ENCODE measurements at places on chromosomes 4 and X.

DNA sequence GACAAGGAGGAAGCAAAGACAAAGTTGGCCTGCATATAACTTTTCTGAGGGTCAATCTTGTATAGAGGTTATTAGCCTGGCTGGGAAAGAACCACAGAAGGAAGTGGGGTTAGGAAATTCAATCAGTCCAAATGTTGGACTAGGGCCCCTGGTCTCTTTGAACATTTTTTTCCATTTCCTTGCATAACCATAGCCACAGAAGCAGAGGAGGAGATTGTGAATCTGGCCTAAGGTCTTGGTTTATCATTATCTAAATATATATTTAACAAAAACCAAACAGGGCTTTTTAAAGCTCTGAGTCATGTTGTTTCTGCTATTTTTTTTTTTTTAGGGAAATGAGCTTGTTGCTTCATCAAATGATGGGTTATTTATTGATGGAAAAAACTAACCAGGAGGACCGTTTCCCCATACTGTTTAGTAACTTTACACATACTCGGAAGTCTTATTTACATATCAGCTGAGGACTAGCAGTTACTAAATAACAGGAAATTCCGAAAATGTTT lies 97.7 kb upstream of the ACSL4 start:
- DNase-seq, result no peak

GRCh38 chr4:169440446-169440845 lies 169.7 kb upstream of the SH3RF1 start:
- DNase-seq, result no peak

DNA sequence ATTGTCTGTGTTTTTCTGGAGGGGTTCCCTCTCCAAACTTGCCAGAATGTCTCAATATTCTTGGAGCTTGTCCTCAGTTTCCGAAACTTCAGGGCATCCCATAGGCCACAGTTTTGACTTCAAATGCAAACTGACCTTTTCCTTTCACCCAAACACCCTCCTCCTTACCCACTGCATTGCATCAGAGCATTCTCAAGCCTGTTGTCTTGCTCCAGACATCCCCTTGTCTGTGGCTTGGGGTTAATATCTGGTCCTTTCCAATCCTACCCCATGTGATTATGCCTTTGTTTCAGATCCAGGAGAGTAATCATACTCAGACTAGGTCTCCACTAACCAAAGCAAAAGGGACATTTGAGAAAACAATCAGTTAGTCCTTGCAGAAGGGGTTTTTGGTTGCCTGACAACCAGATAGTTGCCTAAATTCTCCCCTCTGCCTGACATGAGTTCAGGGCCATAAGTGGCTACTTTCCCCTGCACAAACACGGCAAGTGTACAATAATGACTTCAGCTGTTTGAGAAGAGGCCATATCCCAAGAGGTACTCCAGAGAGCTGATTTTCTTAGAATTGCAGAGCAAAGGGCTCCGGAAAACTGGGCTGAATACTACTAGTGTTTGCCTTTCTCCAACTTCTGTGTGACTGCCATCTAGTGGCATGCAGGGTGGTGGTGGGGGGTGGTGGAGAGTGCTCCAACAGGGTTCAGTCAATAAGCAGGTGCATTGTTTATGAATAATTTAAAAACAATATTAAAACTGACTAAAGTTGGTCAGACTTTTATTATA lies 130.2 kb downstream of the CHRDL1 start:
- no peak for DNase-seq

DNA sequence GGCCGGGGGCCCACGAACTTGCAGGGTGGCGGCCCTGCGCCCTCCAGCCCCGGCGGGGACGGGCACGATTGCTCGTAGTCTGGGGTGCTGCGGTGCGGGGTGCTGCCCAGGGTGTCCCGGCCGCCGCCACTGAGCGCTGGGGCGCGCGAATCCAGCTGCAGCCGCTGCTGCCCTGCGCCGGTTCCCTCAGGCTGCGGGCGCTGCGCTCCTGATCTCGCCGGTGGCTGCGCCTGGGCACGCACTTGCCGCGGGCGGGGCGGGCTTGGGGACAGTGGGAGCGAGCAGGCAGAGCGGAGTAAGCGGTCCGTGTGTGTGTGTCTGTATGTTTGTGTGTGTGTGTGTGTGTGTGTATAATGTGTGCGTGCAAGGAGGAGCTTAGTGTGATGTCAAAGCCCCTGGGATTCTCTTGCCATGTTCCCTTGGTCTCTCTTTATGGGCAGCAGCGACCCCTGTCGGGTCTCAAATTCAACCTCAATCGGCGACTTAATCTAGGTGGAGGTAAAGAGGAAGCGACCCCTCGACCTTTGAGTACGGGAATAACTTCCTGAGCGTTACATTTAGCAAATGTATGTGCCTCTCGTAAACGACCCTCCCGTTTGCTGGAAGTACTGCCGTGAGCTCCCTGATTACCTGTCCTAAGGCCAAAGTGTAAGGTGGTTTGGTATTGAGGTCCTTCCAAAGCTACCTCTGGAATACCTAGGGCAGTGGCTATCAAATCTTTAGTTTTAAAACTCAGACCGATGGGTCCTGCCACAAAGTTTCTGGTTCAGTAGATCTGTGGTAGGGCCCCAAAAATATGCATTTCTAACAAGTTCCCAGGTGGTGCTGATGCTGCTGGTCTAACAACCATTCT lies at the start of gene RNF150:
RNF150 (minus strand) TSS at position 324 of the 853 bp plus-strand sequence.
- DNase-seq, result peak; percentile 14

DNA sequence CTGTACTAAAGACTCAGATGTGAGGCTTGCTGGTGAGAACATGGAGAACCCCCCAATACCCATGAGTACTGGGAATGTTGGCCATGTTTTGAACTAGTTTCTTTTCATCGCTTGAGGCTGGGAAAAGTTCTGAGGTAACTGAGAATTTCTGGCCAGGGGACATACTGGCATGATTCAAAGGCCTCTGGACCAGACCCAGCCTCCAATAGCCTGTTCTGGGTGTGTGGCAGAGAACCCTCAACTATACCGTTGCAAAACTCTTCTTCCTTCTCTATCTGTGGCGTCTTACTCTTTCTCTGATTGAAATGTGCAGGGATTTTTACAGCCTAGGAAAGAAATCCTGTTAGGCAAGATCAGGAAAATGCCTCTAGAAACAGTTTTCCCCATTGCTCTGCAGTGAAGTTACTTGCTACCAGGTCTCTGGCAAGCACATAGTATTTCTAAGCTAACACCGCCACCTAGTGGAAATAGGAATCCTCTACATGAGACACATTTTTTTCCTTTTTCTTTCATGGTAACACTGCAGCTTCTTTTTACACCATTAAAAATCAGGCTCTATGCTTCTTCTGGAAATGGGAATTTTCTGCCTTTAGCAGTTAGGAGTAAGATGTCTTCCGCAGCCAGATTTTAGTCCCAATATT lies 170.7 kb upstream of the ZCCHC13 start:
- peak; percentile 57 for DNase-seq

DNA sequence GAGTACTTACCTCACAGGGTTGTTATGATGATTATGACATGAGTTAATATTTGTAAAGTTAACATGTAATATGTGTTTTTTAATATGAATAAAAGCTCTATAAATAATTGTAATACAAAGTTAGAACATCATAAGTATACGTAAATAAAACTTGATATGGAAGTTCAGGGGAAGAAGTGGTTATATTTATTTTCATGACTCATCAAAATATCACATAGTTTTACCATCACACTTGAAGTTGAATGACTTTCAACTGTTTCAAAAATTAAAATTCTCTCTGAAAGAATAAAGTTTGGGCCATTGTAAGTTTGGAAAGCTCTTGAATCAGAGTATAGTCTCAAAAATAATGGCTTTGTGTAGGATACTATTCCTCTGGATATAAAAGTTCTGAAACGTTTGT lies 8.3 kb downstream of the SH2D1A start:
- no peak for DNase-seq

- DNase-seq, result no peak
These were observed 25.1 kb downstream of the GAK start for GRCh38 chr4:907103-907400.

GRCh38 chr4:5660185-5660584 lies 48.2 kb downstream of the EVC2 start:
- no peak for DNase-seq

- peak; percentile 36 for DNase-seq
These were observed at the start of gene CTPS2 for GRCh38 chrX:16712548-16713155. CTPS2 (minus strand) TSS chrX:16712669; CDS start chrX:16702902, 9,767 bp downstream.

- DNase-seq, result no peak
These were observed 77.2 kb upstream of the SPIN4 start for GRCh38 chrX:63428348-63428747.

DNA sequence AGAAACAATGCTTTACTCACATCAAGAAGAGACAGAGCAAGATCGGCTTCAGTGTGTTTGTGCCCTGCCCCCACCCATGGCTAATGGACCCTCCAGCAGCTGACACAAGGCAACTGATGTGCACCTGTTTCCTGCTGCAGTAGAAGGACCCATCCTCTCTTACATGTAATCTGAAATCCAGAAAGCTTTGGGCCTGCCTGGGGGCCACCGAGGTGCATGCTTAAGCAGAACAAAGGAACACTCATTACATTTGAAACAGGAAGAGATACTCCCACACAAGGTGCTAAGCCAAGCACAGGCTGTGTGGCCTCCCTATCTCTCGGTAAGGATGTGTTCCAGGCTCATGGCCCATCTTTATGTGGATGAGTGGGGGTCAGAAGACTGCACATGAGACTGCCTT lies 338.0 kb downstream of the SPOCK3 start:
- no peak for DNase-seq

GRCh38 chr4:26319949-26320537 lies 771 bp upstream of the RBPJ start:
- DNase-seq, result peak; percentile 59

All from CD4-positive, alpha-beta T cell treated with Interleukin-17A for 1 hour (primary cell).